ENCODE measurements at places on chromosomes 13 and 19. TPM values are rescaled to one million over a fixed set of nuclear protein-coding genes. Genes with fewer than 3 reads are reported as not detected.

DNA sequence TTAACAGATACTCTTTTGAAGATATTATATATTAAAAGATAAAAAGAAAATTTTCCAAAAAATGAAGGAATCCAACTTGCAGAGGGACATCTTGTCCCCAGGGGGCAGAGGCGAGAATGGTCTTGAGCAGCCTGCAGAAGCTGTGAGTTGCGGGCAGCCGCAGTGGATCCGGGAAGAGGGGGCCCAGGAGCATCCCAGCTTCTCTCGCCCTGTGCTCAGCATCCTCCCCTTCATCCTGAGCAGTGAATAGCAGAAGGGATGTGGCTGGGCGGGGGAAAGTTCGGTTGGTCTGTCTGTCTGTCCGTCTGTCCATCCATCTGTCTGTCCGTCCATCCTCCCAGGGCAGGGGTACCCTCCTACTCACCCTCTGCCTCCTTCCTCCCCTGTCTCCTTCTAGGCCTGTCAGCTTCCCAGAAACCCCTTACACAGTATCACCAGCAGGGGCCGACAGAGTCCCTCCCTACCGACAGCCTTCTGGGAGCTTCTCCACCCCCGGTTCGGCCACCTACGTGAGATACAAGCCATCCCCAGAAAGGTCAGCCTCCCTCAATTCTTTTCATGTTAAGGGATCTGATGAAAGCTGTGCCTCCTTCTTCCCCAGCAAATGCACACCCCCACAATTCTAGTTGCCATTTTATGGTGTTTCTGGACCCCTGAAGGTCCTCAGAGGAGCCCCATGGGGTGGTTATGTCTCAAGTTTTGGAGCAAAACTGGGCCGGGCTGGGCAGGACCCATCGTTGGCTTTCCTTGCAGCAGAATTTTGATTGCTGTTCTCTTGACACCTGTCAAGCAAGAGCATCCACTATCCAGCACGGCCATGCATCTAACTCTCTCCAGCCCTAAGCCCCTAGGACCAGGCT lies 81.6 kb downstream of the DPF1 start:
- H3K27me3 ChIP-seq: no peaks in the 10 kb centered on the region
- H3K4me3 ChIP-seq: no peak overlapping the region
- no peak overlapping the region for H3K27ac ChIP-seq
- peak; percentile 78 for DNase-seq

DNA sequence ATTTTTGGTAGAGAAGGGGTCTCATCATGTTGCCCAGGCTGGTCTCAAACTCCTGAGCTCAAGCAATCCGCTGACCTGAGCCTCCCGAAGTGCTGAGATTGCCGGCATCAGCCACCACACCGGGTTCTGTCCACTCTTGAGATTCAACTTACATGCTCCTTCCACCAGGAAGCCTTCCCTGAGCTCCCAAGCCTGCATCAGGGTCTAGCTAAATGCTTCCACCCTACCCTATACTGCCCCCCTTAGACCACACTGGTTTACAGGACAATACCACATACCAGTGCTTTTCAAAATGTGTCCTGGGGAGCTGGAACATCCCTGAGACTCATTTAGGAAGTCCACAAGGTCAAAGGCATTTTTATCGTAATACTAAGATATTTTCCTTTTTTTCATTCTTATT lies 15.1 kb upstream of the CACNG8 start:
- H3K4me3 ChIP-seq: no peak overlapping the region
- no peak for DNase-seq
- no peak overlapping the region for H3K27ac ChIP-seq
- no peaks in the 10 kb centered on the region for H3K4me1 ChIP-seq
- H3K36me3 ChIP-seq: no peaks in the 10 kb centered on the region

DNA sequence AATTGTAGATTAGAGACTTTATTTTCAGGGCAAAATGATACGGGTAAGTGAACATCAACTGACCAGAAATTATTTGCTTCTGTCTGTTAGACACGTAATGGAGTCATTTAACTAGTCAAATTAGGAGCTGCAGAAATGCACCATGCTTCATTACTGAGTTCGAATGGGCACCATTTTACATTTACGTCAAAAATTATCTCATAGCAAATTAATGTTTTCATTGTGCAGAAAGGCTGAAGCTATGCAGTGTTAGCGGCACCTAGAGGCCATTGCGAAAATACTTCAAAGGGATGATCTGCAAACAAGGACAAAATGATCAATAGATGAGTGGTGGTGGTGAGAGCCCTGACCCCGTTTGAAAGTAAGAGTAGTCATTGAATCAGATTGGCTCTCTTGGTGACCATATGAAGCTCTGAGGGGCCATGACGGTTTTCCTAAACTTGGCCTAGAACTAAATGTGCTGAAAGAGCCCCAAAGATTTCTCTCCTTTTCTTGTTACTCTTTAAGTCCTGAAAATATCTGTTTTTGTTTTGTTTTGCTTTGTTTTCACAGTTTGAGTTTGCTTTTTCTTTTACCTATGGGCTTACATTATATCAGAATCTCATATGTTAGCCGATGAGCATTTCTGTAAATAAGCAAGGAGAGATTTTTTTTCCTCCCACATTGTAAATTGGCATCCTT lies 277.9 kb downstream of the ZNF536 start:
- no peaks in the 10 kb centered on the region for H3K36me3 ChIP-seq
- H3K4me1 ChIP-seq: no peaks in the 10 kb centered on the region
- peak; percentile 68 for DNase-seq
- H3K4me3 ChIP-seq: no peak overlapping the region
- H3K27me3 ChIP-seq: peaks cover 25% of the 10 kb centered on the region
- no peak overlapping the region for H3K27ac ChIP-seq

DNA sequence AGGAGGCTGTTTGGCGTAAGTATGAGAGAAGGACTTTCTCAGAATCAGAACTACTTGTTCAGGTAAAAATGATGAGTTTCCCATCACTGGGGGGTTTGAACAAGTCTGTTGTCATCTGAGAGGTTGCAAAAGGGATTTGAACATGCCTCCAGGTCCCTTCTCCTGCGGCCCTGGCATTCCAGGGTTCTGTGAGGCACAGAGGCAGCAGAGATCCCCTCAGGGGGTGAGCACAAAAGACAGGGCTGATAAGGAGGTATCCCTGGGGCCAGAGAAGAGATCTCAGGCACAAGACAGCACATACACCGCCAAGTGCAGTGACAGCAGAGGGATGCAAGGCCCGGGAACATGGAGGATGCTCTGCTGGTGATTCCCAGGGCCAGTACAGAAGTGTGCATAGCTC lies 275.8 kb upstream of the TSHZ3 start:
- H3K4me1 ChIP-seq: no peaks in the 10 kb centered on the region
- H3K4me3 ChIP-seq: no peak overlapping the region
- no peak for DNase-seq
- peaks cover 3% of the 10 kb centered on the region for H3K27me3 ChIP-seq
- H3K36me3 ChIP-seq: no peaks in the 10 kb centered on the region
- H3K27ac ChIP-seq: no peak overlapping the region

- peaks cover 7% of the 10 kb centered on the region for H3K27me3 ChIP-seq
- H3K27ac ChIP-seq: no peak overlapping the region
- no peaks in the 10 kb centered on the region for H3K36me3 ChIP-seq
- H3K4me3 ChIP-seq: no peak overlapping the region
Measured at GRCh38 chr13:19592657-19593180, 31.4 kb upstream of the TPTE2 start.

DNA sequence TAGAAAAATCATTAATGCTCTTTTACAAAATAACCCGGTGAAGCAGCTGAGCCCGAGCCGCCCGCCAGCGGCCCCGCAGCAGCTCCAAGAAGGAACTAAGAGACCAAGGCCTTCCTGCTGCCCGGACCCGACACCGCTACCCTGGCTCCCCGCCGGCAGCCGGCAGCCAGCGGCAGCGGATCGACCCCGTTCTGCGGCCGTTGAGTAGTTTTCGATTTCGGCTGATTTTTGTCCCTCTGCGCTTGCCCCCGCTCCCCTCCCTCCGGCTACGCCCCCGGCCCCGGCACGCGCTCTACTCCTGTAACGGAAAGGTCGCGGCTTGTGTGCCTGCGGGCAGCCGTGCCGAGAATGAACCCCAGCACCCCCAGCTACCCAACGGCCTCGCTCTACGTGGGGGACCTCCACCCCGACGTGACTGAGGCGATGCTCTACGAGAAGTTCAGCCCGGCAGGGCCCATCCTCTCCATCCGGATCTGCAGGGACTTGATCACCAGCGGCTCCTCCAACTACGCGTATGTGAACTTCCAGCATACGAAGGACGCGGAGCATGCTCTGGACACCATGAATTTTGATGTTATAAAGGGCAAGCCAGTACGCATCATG lies at the start of gene PABPC3:
Gene PABPC3 (plus strand): TSS at position 286 of the 603 bp plus-strand sequence. CDS start 63 bp downstream, at position 349.
- H3K4me1 ChIP-seq: no peaks in the 10 kb centered on the region
- H3K36me3 ChIP-seq: no peaks in the 10 kb centered on the region
- peak; percentile 56 for DNase-seq
- H3K27me3 ChIP-seq: peaks cover 43% of the 10 kb centered on the region

DNA sequence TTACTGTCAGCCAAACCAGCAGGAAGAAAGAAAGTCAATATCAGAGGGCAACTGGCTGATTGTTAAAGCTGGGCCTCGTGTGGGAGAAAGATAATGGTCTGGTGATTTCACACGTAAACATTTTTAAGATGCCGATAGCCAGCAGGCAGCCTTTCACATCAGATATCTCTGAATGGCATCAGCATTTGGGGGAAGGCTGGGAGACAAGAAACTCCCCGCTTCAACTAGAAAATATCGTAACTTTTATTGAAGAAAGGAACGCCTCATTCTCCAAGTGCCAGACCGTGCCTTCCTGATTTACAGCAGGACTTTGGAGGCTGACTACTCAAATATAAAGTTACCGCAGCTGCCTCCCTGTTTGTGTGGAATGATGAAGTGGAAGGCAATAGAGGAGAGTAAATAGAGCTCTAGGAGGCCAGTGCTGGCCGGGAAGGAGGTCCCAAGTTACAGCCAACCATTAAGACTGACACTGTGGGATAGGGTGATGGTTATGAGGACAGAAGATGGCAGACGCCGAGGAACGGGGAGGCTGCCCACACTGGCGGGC lies 284.3 kb upstream of the MAB21L1 start:
- H3K27ac ChIP-seq: no peak overlapping the region
- H3K27me3 ChIP-seq: no peaks in the 10 kb centered on the region
- no peaks in the 10 kb centered on the region for H3K36me3 ChIP-seq
- H3K4me3 ChIP-seq: no peak overlapping the region

DNA sequence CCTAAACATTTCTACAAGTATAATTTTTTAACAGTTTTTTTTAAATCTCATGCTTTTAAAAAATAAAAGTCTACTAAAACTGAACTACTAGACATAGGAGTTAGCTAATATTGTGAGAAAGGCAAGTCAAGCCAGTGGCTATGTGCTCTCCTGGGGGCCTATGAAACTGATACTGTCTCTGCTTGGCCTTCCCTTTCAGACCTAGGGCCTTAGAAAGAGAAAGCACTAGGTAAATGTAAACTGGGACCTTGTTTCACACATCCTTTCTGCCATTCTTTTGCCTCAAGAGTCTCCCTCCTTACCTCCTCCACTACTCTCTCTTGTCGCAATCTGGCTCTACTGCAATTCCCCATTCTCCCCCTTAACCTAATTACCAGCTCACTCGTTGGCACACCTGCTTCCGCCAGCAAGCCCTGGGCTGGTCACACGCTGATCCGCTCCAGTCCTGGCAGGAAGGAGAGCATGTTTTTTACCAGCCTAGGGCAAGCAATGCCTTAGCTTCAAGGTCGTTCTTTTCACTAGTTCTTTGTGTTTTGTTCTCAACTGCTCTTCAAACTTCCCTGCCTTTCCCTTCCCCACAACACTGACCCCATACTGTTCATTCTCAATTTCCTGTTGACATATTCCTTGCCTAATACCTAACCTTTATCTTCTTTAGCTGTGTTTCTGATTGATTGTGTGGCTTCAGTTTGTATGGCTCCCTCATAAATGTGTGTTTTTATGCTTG lies 23.1 kb downstream of the TBC1D4 start:
- no peak overlapping the region for H3K4me3 ChIP-seq
- no peak for DNase-seq
- no peaks in the 10 kb centered on the region for H3K36me3 ChIP-seq
- peaks cover 11% of the 10 kb centered on the region for H3K27me3 ChIP-seq
- H3K27ac ChIP-seq: no peak overlapping the region

DNA sequence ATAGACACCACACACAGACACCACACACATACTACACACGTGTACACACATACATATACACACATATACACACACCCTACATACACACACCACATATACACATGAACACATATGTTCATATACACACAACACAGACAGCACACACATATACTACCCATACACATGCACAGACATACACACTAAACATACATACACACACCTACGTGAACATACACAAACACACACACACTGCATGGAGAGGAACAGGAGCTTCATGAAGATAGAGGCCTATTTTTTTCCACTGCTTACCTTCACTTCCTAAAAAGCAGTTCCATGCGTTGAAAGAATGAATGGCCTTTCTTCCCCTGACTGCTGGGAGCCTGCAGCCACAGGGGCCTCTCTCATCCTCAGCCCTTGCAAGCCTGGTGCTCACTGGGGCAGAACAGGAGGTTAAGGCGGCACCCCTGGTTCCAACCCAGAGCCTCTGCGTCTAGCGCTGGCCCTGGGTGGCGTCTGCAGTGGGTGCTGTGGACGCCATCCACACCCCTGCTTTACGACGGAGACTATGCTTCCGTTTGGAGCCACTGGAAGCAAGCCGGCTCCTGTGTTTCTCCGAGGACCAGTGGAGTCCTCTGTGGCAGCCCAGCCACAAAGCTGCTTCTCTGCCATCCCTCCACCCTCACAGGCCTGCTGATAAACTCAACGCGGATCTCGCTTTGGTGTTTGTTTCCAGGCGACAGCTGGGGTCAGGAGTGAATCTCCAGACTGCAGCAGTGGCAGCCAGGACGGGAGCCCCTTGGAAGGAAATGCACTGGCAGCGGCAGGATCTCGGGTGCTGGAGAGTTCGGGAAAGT lies 1.9 kb upstream of the RASA3 start:
- H3K27ac ChIP-seq: peak overlapping the region; percentile 49
- H3K27me3 ChIP-seq: no peaks in the 10 kb centered on the region
- peak; percentile 25 for DNase-seq
- H3K4me3 ChIP-seq: peak overlapping the region; percentile 62

DNA sequence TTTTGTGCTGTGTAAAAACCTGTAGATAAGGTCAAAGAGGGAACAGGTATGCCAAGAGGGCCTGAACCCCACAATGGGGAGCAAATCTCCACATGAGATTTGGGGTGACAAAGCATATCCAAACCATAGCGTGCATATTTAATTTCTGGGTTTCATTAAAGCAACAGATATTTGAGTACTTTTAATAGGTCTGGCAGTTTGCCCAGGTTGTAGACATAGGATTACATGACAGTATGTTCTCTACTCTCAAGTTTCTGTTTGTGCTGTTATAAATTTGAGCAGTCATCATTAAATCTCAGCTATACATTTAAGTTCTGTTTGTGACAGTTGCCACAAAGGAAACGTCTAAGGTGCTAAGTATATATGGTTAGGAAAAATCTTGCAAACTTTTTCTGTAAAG lies 236.4 kb downstream of the ATP8A2 start:
- no peaks in the 10 kb centered on the region for H3K36me3 ChIP-seq
- H3K4me3 ChIP-seq: no peak overlapping the region
- no peak for DNase-seq
- no peaks in the 10 kb centered on the region for H3K4me1 ChIP-seq
- H3K27ac ChIP-seq: no peak overlapping the region

GRCh38 chr13:34310539-34310938 lies 492.6 kb downstream of the RFC3 start:
- H3K4me3 ChIP-seq: no peak overlapping the region
- no peaks in the 10 kb centered on the region for H3K4me1 ChIP-seq
- DNase-seq: no peak
- H3K27ac ChIP-seq: no peak overlapping the region

CEACAM7 gene
- not detected for total RNA-seq

FCER2 gene
- total RNA-seq: 2.6 TPM

KLK4 gene
- not detected for total RNA-seq

PLEKHF1 gene
- total RNA-seq: 25.4 TPM

PROZ gene
- not detected for total RNA-seq

B3GNT3 gene
- 0.95 TPM for total RNA-seq

ZNF628 gene
- total RNA-seq: 6.8 TPM

PDX1 gene
- total RNA-seq: not detected

Data from activated CD4-positive, alpha-beta T cell treated with anti-CD3 and anti-CD28 coated beads for 36 hours (primary cell).